ENCODE measurements at places on chromosomes 3 and 15.

- no peak for DNase-seq
Measured at GRCh38 chr3:157220211-157220610, 60.3 kb upstream of the CCNL1 start.

- no peak for DNase-seq
Measured at GRCh38 chr3:138205527-138205926, 18.4 kb downstream of the ARMC8 start.

- DNase-seq, result no peak
Measured at GRCh38 chr3:16118396-16118795, 56.1 kb upstream of the GALNT15 start.

- DNase-seq, result no peak
Measured at GRCh38 chr3:183437666-183438564, 9.5 kb upstream of the MCF2L2 start.

- no peak for DNase-seq
Measured at GRCh38 chr3:10272977-10273376, 19.8 kb downstream of the GHRL start.

GRCh38 chr15:56659197-56659596 lies 74.1 kb downstream of the ZNF280D start:
- DNase-seq, result no peak

GRCh38 chr3:12483410-12483809 lies 870 bp upstream of the TSEN2 start:
- DNase-seq, result no peak

DNA sequence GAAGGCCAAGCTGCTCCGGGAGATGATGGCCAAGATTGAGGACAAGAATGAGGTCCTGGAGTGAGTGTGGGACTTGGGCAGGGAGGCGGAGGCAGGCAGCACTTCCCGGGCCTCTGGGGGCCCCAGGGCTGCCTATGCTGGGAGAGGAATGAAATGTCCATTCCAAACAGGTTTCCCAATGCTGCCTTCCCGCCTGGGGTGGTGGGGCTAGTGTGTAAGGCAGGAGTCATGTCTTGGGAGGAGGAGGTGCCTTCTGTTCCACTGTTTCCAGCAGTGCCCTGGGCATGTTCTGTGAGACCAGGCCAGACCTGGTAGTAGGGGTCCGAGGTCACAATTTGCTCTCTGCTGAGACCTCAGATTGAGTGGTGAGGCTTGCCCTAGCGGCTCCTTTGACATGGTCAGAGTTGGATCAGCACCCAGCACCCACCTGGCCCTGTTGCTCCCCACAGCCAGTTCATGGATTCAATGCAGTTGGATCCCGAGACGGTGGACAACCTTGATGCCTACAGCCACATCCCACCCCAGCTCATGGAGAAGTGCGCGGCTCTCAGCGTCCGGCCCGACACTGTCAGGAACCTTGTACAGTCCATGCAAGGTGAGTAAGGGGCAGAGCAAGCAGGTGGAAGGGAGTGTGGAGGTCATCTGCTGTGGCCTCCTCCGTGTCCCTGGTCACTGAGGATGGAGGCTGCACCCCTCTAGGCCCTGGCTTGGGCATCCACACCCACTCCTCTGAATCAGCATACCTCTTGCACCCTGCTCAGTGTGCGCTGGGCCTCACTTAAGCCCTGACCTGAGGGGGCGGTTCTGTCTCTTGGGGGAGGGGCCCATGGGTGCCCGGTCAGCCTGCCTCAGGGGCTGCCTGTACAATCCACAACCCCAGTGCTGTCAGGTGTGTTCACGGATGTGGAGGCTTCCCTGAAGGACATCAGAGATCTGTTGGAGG lies 27.3 kb downstream of the PTPN23 start:
- no peak for DNase-seq

DNA sequence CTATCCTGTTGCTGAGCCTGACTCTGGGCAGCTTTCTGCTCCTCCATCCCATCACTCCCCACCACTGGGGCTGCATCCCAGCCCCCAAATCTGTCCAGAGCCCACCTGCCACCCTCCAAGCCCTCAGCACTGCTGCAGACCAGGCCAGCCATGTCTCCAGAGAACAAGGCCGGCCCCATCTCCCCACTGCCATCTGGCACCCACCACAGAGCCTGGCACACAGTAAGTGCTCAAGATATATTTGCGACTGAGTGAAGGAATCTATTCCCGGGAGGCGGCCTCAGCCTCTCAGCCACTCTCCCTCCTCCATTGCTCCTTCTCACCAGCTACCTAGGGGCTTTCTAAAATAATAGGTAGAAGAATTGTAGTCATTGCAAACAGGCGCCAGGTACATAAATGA lies 4.8 kb downstream of the PLXND1 start:
- no peak for DNase-seq

DNA sequence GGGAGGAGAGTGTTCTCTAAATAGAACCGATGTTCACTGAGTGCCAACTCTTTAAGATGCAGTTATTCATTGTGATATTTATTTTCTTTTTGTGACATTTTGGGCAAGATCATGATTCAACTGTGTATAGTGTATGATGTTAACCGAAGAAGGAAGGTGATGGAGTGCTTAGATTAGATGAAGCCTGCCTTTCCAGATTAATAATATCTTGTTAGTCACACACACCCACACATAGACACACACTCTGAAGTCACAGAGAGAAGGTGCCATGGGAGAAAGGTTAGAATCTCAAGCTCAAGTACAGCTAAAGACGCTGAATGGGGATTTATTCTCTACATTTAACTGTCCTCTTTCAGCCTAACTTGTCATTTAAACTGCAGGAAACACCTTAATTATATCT lies 77.0 kb downstream of the SLC9A9 start:
- DNase-seq, result no peak

- no peak for DNase-seq
Measured at GRCh38 chr15:100335335-100335999, 6.3 kb downstream of the ADAMTS17 start.

DNA sequence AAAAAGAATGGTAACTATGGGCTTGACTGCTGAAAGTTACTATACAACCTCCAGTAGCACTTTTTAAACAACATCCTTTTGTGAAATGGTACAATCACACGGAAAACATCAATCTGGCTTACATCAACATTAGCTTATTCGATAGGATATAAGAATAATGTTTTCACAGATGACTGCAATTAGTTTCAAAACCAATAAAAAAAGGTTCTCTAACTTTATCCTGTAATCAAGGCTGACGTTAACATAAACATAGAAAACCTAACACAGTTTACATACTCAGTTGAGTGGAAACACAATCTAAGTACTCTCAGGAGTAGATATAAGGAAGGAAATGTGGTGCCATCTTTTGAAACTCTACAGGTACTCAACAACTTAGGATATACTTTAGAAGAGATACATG lies 102.2 kb downstream of the DLG1 start:
- DNase-seq, result no peak

- DNase-seq, result no peak
Measured at GRCh38 chr3:11463591-11463990, 180.1 kb downstream of the VGLL4 start.

DNA sequence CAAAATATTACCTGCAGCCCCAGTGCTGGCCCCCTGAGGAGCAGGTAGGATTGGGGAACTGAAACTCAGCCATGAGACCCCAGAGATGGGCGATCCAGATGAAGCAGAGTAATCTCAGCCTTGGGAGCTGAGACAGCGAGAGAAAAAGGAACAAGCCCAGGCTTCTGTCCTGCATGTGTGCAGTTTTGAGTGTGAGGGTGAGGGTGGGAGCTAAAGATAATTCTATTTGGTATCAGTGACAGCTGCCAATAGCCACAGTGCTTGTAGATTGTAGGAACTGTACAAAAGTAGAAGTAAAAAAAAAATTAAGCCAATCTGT lies 5.9 kb downstream of the ATP8B4 start:
- DNase-seq, result no peak

DNA sequence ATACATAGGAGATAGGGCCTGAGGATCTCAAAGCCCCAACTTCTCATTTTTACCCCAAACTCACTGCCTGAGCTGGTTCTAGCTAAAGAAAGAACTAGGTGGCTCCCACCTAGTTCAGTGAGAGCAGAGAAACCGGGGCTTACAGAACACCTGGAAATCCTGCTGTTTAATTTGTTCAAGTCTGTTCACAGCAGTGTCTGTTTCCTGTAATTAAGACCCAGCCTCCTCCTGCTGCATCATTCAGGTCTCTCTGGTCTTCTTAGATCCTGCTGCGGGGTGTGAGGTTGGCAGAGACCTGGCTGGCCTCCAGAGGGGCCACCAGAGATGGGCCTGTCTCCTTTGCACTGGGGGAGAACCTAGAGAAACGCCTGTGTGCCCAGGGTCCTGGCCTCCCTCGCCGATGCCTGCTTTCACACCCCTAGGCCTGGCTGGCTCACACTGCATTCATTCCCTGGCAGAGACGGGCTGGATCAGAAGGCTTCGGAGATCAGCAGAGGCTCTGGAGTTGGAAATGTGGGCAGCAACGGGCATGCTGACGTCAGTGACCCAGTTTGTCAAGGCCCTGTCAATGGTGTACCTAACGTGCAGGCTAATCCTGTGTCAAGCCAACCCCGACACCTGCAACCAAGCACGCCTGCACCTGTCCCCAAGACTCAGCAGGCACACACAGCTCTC lies 4.9 kb upstream of the CHRNA3 start:
- DNase-seq, result no peak

GRCh38 chr15:51046799-51047449 lies 47.8 kb downstream of the TNFAIP8L3 start:
- DNase-seq, result no peak

DNA sequence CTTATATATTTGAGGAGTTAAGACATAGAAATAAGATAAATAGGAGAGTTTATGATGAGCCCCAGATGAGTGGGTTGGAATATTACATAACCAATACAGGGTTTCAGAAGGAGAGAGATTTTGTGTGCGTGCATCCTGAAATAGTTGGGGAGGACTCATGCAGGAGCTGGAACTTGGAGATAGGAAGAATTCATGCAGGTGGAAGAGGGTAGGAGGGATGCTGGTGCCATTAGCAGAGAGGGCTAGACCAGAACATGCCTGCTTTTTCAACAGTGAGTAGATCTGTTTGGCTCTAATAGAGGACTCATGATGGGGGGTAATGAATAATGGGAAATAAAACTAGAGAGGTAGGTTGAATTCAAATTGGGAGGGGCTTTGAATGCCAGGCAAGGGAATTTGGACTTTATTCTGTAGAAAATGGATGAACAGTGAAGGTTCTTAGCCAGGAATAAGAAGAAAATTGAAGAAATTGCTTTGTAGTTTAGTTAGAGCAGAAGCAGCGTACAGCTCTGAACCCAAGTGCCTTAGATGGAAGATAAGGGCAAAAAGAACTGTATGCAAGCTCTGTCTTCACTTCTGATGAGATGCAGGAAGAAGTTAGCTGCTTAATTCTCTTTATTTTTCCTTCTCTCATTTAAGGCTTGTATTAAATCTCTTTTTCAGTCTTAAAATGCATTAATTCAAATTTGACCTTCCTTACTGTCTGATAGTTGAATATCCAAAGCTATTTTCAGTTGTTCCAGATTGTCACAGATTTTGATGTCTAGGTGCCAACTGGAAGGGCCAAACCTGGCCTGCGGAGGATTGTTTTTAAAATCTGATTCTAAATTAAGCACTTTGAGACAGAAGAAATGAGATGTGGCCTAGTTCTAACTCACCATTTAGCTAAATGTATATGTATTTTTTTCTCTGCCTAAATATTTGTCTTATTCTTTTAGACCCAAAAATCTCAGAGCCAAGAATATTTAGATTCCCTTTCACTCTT lies 86.3 kb downstream of the PPM1L start:
- DNase-seq, result no peak

- no peak for DNase-seq
Measured at GRCh38 chr3:194938845-194939531, 253.3 kb downstream of the FAM43A start.

- no peak for DNase-seq
Measured at GRCh38 chr3:42497009-42497731, 5.3 kb upstream of the VIPR1 start.

DNA sequence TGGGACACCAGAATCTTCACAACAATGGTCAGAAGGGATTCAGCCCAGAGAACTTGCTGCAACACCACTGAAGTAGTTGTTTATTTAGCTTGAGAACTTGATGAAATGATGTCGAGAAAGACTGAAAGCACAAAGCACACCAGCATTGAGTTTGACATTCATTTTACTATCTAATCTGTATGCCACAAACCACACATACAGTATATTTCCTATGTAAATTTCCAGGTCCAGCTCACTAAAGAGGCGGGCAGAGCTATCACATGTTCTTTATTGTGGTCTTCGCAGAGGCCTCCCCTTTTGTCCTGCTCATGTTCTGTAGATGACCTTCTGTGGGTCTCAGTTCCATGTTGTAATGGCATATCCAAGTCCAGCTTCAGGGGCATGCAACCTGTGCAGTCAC lies 10.4 kb upstream of the FMN1 start:
- DNase-seq, result no peak

DNA sequence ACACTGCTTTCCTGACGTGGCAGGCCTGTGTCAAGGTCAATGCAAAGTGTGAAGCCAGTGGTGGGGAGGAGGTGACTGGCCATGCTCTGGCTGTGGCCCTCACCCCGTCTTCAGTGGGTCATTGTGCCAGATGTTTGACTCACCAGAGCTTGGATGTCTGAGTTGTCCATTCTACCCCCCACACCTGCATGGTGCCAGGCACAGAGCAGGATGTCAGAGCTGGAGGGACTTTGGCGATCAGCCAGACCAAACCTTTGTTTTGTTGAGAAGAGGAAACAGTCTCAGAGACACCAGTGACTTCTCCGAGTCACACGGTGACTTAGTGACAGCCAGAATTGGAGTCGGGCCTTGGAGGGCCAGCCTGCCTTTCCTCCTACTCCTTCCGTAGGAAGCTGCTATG lies 49.5 kb downstream of the SMAD6 start:
- no peak for DNase-seq

DNA sequence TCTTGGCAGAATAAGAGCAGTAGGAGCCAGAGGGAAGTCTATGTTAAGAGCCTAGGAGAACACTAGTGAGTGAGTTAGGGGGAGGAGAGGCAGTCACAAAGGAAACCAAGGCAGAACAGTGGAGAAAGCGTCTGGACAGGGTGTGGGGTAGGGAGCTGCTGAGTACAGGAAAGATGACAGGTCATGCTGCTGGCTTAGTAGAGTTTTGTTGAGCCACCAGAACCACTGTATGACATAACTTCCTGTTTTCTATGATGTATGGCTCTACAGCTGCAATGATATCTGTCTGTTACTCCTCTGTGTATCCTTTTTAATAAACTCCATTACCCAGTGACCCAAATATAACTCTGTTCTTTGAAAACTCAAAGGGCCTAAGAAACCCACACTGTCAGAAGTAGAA lies 10.6 kb upstream of the STT3B start:
- no peak for DNase-seq

GRCh38 chr3:25297667-25298585 lies 130.1 kb upstream of the RARB start:
- DNase-seq, result no peak

DNA sequence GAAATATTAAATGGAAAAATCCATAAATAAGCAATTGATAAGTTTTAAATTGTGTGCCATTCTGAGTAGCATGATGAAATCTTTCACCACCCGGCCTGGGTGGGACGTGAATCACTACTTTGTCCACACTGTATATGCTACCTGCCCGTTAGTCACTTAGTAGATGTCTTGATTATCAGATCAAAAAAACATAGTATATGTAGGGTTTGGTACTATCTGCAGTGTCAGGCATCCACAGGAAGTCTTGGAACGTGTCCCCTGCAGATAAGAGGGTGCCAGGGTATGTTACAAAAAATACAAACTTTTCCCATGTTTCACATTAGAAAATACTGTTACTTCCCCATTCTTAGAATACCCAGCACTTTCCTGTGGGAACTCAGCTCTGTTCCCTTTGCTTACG lies 35.2 kb downstream of the FAM81A start:
- no peak for DNase-seq
